ENCODE measurements at places on chromosomes 6 and 20.

GRCh38 chr20:4881006-4881730, 120.1 kb downstream of the SLC23A2 start:
- no peak for DNase-seq

DNA sequence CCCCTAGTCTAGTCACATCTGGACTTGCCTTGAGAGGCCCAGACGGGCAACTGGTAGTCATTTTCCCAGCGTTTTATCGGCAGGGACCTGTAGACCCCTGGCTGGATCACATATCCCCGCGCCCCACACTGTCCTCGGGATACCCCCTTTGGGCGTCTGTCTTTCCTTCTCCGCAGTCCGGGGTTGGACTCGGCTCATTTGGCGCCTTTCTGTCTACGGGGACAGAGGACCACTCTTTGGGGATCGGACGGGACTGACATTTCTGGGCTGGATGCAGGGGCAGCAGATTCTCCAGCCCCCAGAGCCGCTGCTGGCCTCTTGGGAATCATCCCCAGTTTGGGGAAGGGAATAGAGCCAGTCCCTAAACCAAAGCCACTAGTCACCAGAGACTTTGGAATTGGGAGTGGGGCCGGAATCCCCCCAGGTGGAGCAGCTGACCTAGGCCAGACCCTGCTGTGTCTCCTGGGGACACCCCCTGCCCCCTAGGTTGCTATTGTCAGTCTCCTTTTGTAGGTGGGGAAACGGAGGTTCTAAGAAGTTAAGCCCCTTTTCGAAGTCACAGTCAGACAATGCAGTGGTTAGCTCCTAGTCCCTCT, 734 bp downstream of the FAM110A start:
- no peak for DNase-seq

DNA sequence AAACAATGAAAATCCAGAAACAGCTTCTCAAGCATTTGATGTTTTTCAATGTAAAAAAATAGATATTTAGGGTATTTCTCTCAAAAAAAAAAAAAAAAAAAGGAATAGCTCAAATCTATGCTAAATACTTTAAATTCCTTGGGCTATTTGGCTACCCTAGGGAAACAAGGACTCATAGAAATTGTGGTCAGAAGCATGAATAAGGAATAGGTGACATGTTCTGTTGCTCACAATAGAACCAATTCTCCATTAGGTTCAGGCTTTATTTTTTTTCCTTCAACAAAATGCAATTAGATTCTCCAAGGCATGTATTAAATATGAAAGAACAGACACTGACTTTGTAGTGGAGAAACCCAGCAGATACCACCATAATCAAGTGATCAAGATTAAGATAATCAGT, 904.3 kb upstream of the FLRT3 start:
- DNase-seq: no peak

- no peak for DNase-seq
These were observed 119.9 kb upstream of the CST7 start for GRCh38 chr20:24828992-24829648.

DNA sequence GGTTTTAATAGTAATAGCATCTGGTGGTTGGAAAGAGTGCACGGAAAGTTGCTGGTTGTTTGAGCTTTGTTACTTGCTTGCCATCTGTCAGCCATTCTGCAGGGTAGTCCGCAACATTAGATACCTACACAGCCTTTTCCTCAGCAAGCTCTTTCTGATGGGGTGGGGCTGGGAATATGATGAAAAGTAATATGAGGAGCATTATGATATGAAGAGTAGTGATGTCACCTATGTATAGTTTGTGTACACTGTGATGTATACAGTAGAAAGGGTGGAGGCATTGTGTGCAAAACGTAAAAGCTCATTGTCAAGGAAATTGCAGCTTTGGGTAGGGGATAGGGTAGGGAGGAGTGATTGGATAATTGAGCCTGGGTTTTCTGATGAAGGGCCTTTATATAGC, 16.1 kb downstream of the SCAF8 start:
- DNase-seq: no peak

All from IMR-90 (cell line).